Activated CD4-positive, alpha-beta T cell treated with anti-CD3 and anti-CD28 coated beads for 1 hour (primary cell): ENCODE measurements at places on chromosomes 3 and 15.

DNA sequence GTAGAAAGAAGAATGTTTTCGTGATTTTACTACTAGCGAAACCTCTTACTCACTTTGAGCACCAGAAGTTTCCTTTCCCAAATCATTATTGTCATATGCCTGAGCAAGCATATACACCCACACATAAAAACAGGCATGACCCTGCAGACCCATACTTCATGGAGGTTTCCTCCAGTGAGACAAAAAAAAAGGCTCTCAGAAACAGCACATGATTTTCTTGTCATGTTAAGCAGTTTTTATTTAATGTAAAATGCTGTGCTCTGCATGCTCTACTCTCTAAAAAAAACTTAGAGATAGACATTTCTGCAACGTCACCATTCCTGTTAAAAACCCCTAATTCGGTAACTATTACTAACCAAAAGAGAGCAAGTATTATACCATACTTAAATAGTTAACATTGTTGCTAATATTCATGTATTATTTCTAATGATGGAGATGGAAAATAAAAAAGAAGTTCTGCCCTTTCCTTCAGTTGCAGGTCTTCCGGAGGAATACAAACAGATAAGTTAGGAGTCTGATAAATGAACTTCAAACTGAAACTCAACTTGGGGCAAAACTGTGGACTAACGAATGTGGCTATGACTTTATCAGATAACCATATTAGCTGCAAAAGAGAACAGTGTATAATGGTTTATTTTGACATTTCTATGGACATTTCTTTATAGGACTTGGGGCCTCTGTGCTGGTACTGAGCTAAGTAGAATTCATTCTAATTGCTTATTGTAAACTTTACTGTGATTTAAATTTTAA lies 15.9 kb downstream of the CD200R1 start:
- DNase-seq: no peak

- DNase-seq: no peak
These were observed 99.7 kb downstream of the ROBO2 start for GRCh38 chr3:77139624-77140023.

GRCh38 chr15:52154896-52155865 lies 36.0 kb downstream of the GNB5 start:
- DNase-seq: no peak

- no peak for DNase-seq
These were observed 176.1 kb upstream of the CDIN1 start for GRCh38 chr15:36403351-36403750.

DNA sequence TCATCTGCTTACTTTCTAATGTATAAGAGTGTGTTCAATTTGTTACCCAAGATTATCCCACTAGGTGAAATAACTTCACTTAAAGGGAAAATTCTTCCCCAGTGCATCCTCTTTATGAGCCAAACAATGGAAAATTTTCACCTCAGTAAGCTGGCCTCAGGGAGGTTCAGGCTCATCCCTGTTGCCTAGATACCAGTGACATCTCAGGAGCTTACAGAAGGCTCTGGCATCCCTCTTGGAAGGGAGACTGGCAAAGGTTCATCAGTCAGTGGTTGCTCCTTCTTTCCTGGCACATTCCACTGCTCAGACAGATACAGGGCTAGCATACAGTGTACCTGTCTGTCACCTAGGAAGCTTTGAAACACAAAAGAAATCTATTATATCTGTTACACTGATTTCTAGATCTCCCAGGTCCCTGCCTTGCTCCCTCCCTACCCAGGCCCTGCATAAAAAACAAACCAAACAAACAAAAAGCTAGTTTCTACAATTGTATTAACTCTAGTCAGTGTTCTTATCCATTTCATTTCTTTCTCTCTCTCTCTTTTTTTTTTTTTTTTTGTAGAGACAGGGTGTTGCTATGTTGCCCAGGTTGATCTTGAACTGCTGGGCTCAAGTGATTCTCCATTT lies 1.7 kb downstream of the IP6K2 start:
- DNase-seq: no peak

DNA sequence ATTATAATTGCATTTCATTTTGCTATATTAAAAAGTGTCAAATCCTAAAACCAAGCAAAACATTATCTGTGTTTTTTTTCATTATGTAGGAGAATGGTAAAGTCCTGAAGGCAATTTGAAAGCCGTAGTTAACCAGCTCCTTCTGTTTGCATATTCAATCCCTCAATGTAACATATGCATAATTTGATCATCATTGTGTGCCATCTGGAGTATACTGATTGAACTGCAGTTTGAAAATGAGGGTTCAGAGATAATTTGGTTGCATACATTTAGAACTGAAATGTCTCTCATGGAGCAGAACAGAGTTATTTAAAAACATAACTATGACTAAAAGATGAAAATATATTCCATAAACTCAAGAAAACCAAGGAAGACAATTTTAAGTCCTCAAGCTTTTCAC lies 518.6 kb downstream of the GBE1 start:
- no peak for DNase-seq

- no peak for DNase-seq
These were observed 357.5 kb upstream of the CADM2 start for GRCh38 chr3:84601303-84601702.

GRCh38 chr3:41129731-41130130 lies 69.6 kb upstream of the CTNNB1 start:
- no peak for DNase-seq

DNA sequence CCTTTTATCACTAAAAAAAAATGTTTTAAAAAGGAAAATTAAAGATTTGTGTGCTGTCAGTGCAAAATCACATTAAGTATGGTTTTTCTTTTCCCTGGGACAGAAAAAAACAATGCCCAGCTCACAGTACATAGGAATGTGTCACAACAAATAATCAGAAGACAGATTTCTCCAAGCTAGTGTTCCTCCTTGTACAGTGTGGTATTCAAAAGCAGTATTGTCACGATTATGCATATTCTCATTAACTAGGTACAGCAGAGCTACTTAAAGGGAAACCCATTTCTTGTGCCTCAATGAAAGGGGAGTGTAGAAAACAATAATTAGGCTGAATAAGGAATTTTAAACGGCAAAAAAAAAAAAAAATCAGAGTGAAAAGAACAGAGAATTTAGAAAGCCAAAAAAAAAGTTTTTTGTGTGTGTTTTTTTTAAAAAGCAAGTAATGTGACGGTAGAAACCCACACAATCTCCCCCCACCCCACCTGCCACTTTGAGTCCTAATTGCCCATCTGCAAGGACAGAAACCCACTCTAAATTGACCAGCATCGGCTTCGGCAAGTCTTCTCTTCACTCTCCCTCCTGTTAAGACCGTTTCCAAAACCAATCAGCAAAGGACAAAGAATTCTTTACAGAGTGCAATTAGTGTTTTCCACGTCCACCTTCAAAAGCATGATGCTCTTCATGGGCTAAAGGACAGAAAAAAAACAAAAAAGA lies 41.0 kb downstream of the EIF4E3 start:
- no peak for DNase-seq
